ENCODE measurements at places on chromosomes 7 and 10.

- no peak for DNase-seq
These were observed 59.7 kb upstream of the CCDC6 start for GRCh38 chr10:59965899-59966650.

DNA sequence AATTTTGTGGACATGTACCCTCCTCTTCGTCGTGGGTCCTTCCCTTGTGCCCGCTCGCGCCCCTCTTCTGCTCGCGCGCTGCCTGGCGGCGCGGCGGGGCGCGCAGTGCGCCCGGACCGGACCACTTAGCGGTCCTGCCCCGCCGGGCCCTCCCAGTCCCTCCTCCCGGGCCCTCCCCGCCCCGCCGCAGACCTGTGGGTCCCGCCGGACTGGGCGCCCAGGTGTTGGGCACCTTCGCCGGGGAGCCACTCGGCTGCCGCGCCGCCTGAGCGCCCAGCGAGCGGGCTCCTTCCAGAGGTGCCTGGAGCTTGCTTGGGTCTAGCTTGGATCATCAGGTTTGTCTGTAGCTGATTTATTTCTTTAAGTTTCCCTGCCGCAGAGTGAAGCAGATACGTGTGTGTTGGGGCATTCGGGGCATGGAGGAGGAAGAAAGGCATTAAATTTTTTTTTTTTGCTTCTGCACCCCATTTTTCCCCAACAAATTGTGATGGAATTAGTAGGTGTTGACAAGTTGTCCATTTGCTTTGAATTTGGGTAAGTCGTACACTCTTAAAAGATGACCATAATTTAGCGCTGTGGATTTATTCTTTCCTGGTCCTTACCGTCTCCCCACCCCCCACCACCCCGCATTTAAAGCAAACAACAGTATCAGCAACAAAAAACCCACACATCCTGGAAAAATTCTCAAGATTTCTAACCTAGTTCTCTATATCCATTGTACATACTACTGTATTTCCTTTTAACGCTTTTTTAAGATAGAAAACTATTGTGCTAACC lies 905 bp downstream of the C1GALT1 start:
- peak; percentile 64 for DNase-seq

- DNase-seq, result no peak
These were observed 1.7 kb downstream of the VDAC2 start for GRCh38 chr10:75212343-75212742.

DNA sequence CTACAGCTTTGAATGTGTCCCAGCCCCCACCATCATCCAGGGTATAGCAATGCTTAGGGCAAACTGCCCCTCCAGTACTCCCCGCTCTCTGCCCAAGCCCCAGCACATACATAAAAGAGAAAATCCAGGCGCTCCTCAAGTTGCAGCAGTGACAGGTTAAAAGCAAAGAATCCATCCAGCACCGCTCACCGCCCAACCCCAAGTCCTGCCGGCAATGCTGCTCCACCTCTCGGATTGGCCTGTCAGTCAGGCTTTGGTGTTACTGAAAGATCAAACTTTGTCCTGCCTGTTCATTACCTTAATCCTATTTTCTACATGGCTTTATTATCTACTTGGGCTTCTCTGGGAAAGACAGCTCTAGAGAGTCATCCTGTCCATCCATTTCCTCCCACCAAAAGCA lies 31.9 kb downstream of the DPCD start:
- peak; percentile 92 for DNase-seq
